ENCODE measurements at places on chromosomes 16 and 17.

DNA sequence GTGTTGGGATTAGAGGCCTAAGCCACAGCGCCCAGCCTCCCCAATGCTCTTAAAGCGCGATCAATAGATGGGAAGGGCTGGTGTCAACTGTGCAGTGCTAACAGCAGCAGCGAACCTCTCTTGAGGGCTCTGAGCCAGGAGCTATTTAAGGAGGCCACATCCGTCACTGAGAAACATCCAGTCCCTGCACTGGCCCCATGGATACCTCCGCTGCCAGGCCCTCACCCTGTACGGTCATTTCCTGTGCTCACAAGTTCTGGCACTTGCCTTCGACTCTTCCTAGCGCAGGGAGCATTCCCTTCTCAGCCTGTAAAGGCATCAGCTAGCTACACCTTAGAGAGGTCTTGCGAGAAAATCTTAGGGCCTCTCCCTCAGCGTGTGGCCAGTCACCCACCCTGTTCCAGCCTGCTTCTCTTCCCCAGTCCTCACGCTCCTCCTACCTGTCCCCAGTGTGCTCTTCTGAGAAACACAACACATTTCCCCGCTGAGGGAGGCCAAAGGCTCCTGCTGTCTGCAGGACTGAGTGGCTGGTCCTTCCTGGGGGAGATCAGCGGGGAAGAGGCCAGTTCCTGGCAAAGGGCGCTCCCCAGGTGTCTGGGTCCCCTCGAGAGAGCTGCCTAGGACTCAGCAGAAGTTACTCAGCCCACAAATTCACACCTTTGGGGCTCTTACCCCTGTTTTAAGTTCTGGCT is 28.6 kb downstream of the GTF3C1 start:
- DNase-seq: no peak

- DNase-seq: no peak
Observed at GRCh38 chr17:4604111-4604644, 19.8 kb downstream of the SMTNL2 start.

GRCh38 chr17:75889454-75889853 is 7.3 kb downstream of the TRIM65 start:
- DNase-seq: no peak

DNA sequence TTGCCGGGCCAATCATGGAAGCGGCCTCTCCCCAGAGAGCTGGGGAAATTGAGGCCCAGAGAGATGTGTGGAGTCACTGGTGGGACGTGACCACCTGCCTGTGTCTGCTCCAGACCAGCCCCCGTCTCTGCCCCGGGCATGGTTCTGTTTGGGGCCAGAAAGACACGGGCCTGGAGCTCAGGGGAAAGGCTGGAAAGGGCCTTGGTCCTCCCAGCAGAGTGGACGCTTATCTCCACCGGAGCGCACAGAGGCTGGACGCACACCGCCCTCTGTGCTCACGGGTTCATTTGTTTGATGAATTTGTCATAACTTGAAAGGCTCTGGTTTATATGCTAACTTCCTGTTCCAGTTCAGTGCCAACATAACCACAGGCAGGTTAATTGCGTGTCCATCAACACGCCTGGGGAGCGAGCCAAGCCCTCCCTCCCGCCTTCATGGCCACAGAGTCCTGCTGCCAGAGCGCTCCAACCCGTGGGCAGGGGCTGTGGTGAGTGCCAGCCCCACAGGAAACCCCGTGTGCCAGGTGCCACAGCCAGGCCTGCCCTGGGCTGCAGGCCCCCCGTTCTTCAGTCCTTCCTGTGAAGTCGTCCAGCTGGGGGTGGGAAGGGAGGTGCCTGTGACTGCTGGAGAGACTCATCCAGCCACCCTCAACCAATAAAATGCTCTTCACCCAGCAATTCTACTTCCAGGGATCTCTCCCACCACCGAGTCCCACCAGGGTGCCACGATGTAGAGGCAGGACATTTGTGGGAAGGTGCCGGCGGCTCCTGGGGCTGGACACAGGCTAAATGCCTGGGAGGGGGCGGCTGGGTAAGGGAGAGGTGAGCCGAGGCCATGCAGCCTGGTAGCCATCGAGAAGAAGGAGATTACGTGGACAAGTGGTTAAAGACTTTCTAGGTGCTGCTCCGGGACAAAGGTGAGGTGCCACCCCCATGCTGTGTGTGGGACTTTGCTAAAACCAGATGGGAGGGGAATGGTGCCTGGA is 29.4 kb upstream of the BAHCC1 start:
- no peak for DNase-seq

GRCh38 chr17:36149296-36149820 is 27.1 kb downstream of the TBC1D3B start:
- DNase-seq: no peak

DNA sequence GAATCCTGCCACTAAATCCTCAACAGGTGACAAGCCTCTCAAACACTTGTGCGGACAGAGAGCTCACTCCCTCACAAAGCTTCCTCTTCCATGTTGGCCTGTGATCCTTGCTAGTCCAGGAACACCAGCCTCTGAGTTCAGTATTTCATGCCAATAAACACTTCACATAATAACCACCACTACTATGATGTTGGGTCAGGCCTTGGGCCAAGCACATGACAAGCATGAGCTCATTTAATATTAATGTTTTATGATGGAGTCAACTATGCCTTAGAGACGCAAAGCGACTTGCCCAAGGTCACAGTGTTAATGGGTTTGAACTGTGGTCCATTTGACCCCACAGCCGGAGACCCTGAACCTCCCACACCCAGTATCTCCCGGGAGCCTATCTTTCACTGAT is 129.1 kb downstream of the GAS7 start:
- no peak for DNase-seq

- no peak for DNase-seq
Observed at GRCh38 chr17:10683853-10684252, 13.5 kb downstream of the SCO1 start.

- DNase-seq: no peak
Observed at GRCh38 chr16:1146409-1146808, 6.5 kb upstream of the CACNA1H start.

- no peak for DNase-seq
Observed at GRCh38 chr16:11692171-11692570, 23.9 kb downstream of the SNN start.

GRCh38 chr16:23699100-23699499 is 13.9 kb downstream of the ERN2 start:
- no peak for DNase-seq

GRCh38 chr17:9475101-9475658 is 100.4 kb downstream of the STX8 start:
- no peak for DNase-seq

- DNase-seq: no peak
Observed at GRCh38 chr17:4771519-4772234, at the start of gene TM4SF5. TSS of gene TM4SF5 (plus strand) at chr17:4771886. CDS start at chr17:4771923, 37 bp downstream.

DNA sequence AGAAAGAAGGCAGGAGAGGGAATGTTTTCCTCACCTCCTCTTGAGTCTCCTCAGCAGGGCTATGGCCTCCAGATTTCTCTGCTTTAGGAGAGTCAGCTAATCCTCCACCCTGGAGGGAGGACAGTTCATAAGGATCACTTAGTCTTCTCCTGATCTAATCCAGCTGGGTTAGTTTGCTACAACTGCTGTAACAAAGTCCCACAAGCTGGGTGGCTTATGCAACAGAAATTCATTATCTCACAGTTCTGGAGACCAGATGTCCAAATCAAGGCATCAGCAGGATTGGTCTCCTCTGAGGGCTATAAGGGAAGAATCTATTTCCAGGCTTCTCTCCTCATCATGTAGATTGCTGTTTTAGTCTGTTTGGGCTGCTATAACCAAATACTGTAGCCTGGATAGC is 40.6 kb upstream of the XYLT1 start:
- no peak for DNase-seq

- no peak for DNase-seq
Observed at GRCh38 chr16:89706518-89707260, 5.2 kb upstream of the SPATA2L start.

- no peak for DNase-seq
Observed at GRCh38 chr17:7203391-7203790, 16.2 kb downstream of the DLG4 start.

GRCh38 chr16:79076047-79076767 is 524.3 kb downstream of the MAF start:
- DNase-seq: no peak

DNA sequence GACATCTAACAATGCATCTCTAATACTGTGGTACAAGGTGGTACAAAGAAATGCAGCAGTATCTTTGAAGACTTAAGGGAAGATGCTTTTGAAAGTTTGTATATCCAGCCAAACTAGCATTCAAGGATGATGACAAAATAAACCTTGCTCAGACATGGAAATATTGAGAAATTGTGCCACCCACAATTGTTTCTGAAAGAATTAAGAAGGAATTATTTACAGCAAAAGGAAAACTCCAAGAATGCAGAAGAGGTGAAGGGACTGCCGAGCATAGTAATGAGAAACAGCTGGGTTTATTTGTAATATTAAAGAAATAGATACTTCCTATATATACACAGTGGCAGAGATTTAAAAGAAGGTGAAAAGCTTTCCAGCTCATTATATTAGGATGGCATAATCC is 29.5 kb downstream of the PMFBP1 start:
- no peak for DNase-seq

GRCh38 chr16:52089476-52089875 is 457.5 kb downstream of the TOX3 start:
- DNase-seq: no peak

DNA sequence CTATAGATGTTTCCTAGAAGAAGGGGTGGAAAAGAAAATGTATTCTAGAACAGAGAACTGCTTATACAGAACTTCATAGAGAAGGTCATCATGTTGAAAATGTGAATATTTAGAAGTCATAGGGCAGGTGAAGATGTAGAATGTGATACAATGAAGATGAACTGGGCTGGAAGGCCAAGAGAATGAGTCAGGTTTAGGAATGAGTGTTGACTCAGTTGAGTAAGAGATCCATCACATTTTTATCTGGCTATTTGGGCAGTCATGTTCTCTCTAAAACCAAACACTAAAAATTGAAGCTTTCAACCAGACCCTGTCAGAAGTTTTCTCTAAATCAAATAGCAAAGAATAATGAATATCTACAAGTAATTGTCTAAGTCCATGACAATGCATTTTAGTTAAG is 660.5 kb downstream of the KCNJ2 start:
- DNase-seq: no peak

DNA sequence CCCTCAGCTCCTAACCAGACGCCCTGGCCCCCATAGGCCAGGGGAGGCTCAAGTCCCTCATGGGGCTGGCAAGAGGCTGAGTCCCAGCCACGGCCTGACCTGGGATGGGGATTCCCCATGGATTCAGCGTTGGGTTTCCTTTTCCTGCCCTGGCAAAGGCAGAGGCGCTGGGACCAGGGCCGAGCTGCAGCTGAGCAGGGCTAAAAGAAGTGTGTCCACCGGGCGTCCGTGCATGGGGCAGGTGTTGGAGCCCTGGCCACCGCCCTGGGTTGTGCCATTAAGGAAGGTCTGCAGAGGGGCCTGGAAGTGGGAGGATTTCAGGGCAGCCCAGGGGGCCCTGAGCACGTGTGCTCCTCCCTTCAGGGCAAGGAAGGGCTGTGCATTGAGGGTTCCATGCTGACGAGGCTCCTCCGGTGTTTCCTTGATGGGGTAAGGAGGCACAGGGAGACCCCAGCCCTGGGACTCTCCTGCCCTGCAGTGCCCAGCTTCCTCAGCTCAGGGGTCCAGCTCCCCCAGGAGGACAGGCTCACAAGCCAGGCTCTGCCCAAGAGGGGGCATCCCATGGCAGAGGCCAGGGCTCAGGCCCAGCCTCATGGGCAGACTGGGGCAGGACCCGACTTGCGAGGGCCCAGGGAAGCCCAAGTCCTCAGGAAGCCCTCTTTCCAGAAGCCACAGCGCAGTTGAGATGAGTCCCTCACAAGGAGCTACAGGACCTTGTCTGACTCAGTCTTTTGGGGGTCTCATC is 10.1 kb downstream of the TBC1D26 start:
- no peak for DNase-seq

GRCh38 chr16:17232487-17232886 is 238.3 kb downstream of the XYLT1 start:
- no peak for DNase-seq

- no peak for DNase-seq
Observed at GRCh38 chr16:88730632-88731607, 24.6 kb downstream of the CTU2 start.

- no peak for DNase-seq
Observed at GRCh38 chr17:13743906-13744305, 142.2 kb upstream of the HS3ST3A1 start.

GRCh38 chr17:31286587-31286986 is 10.5 kb downstream of the OMG start:
- DNase-seq: no peak

GRCh38 chr16:81198635-81199034 is 39.9 kb upstream of the BCO1 start:
- DNase-seq: no peak

DNA sequence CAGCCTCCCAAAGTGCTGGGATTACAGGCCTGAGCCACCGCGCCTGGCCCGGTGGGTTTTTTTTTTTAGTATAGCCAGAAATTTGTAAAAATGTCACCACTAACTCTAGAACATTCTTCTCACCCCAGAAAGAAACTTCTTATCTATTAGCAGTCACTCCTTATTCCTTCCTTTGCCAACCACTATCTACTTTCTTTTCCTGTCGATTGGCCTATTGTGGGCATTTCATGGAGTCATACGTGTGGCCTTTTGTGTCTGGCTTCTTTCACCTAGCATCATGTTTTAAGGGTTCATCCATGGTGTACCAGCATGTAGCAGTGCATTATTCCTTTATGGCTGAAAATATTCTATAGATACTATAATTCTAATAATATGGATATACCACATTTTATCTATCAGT is 3.6 kb downstream of the CYB5D2 start:
- no peak for DNase-seq

GRCh38 chr16:65260746-65261145 is 138.9 kb upstream of the CDH11 start:
- no peak for DNase-seq

DNA sequence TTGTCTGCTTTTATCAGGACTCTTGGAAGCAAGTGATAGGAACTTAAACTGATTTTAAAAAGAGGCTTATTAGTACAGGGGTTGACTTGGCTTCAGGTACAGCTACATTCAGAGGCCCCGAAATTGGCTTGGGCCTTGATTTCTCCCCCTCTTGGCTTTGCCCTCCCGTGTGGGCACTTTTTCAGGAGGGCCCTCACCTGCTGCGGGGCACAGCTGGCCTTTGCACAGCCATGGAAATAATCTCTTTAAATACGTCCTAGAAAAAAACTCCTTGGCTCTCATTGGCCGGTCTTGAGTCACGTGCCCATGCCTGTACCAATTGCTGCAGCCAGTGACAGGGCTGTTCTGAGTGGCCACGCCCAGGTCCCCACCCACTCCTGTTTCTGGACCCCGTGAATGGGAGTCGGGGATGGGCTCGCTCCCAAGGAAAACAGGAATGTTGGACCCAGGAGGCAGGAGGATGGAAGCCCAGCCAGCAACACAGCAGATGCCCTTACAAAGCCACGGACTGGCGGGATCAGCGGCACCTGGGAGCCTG is 15.0 kb downstream of the CA5A start:
- no peak for DNase-seq

- DNase-seq: no peak
Observed at GRCh38 chr17:16974569-16975276, 2.8 kb upstream of the TNFRSF13B start.

Measured in stimulated activated CD8-positive, alpha-beta memory T cell treated with anti-CD3 and anti-CD28 coated beads, Interleukin-4, amount 100 ng/mL, for 4 hours (primary cell).